ENCODE measurements at places on chromosomes 2 and 18.

GRCh38 chr2:241009601-241010530 lies 11.4 kb downstream of the SNED1 start:
- DNase-seq = no peak

GRCh38 chr18:70453058-70453775 lies 164.4 kb downstream of the SOCS6 start:
- DNase-seq = no peak

- no peak for DNase-seq
Measured at GRCh38 chr2:235669983-235670962, 176.4 kb downstream of the AGAP1 start.

DNA sequence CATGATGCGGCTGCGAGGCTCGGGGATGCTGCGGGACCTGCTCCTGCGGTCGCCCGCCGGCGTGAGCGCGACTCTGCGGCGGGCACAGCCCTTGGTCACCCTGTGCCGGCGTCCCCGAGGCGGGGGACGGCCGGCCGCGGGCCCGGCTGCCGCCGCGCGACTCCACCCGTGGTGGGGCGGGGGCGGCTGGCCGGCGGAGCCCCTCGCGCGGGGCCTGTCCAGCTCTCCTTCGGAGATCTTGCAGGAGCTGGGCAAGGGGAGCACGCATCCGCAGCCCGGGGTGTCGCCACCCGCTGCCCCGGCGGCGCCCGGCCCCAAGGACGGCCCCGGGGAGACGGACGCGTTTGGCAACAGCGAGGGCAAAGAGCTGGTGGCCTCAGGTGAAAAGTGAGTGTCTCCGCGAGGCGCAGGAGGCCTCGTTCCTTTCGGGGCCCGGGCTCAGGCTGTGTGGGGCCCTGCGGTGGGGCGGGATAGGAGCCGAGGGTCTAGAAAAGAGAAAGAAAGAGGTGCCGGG lies 520 bp downstream of the GLS start:
- no peak for DNase-seq

- no peak for DNase-seq
Measured at GRCh38 chr2:197240421-197241041, 70.0 kb downstream of the ANKRD44 start.
